ENCODE measurements at places on chromosomes 5 and 9.

DNA sequence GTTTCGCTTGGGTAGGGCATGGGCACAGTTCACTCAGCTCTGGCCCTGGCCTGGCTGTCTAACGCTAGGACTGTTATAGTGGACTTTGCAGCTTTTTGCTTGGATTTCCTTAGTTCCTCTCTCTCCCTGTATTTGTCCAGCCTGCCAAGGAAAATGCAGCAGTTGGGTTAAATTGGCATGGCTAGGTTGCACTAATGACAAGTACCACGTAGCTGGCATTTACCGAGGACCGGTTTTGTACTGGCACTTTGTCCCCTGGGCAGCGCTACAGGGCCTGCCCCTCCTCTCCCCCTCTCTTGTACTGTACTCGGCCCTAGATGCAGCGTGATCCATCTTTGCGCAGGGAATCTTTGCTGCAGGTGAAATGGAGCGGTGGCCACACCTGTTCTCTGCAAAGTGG lies 2.4 kb downstream of the WDR5 start:
- no peak for DNase-seq

DNA sequence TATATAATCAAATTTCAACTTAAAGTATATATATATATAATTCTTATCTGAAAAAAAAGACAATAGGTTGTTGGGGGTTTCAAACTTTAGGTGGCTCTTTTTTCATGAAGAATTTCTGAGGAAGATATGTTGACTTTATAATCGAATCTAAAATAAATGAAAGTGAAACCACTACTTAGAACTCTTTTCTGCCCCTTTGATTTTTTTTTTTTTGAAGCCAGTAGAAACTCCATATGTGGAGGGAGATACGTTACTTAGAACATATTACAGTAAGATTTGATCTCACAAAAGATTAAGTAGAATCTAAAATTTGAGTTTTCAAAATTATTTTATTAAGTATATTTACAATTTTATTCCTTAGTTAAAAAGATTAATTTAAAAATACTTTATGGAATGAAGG lies 96.9 kb downstream of the ATG10 start:
- no peak for DNase-seq

DNA sequence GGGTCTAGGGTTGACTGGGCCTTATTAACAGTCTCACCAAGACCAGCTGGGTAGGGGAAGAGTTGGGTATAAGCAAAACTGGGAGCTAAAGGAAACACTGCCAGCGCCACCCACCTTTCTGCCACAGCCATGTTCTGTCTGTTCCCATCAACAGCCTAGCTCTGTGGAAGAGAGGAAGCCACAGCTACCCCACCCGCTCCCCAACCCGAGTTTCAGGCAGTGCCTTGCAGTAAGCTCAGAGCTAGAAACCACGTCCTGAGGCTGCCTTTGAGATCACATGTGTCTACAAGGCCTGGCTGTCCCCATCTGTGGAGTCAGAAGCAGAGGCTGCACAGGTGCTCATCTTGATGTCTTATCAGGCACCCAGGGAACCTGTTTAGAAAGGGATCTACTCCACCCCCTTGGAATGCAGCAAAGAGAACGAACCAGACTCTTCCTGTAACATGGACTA lies 15.3 kb downstream of the HNRNPH1 start:
- no peak for DNase-seq

DNA sequence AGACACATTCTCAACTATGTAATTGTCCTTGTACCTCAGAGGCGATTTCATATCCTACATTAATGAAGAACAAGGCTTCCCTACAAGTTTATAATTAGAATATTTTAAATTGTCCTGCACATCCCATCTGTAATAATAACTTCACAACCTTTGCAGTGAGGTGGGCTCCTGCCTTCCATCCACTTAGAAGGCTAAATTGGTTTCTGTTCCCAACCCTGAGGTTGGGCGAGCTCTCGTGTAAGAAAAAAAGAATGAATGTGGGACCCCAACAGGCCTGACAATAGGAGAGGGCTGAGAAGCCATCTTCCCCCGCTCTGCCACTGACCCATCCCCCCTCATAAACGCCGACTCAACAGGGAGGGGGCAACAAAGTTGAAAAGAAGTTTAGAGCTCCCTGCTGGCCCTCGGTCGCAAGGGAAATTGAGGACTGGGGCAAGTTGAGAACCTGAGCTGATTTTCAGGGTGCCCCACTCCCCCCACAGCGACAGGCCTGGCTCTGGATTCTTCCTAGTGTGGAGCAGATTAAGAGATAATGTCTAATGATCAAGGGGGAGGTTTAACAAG lies 9.4 kb downstream of the BARHL1 start:
- DNase-seq = no peak

DNA sequence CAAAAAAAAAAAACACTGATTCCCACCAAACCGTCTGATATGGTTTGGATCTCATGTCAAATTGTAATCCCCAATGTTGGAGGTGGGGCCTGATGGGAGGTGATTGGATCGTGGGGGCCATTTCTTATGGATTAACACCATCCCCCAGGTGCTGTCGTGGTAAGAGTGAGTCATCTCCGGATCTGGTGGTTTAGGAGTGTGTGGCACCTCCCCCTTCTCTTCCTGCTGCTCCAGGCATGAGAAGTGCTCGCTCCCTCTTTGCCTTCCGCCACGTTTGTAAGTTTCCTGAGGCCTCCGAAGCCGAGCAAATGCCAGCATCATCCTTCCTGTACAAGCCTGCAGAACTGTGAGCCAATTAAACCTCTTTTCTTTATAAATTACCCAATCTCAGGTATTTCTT lies 45.2 kb downstream of the HSD17B3 start:
- DNase-seq = no peak

GRCh38 chr5:136028090-136028489 lies 698 bp upstream of the TGFBI start:
- no peak for DNase-seq

DNA sequence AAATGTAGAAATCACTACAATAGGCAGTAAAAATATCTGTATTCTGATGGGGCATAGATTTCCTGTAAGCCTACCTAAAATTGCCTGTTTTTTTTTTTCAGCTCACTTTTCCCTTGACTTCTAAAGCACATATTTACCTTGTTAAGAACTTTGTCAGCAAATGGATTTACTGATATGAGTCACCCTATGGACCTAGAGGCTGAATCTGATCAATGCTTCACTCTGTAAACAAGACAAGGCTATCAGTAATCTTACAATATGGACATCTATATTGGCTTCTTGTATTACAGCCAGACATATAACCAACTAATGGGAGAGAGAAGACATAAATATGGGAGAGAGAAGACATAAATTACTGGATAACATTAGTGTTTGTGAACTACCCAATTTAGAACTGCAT lies 792.7 kb upstream of the CHD1 start:
- DNase-seq = no peak

DNA sequence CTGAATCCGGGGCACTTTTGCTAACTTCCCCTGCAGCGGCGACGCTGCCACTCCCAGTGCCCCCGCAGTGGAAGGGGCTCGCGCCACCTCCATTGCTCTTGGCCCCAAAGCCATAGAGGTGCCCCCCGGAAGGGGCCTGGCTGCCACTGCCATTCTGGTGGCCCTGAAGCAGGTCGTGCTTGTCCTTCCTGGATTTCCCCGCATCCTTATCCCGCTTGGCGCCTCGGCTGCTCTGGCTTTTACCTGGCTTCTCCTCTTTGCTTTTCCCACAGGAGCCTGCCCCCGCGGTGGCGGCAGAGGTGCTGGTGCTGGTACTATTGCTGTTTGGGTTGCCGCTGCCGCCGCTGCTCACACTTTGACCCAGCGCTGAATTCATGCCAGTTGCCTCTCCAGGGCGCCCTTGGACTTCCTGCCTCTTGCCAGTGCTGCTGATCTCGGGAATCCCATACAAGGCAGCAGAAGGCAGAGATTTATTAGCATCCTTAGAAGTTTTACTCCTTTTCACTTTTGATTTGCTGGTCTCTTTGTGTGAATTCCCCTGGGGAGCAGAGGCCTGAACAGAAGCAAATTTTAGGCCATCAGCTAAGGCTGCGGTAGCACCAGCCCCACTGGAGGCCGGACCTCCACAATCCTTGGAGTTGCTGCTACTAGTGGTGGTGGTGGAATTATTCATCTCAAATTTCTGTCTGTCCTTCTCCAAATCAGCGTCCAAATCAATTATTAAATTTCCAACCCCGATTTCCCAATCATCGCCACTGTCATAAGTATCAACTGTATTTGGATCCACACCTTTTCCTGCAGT lies 2.1 kb downstream of the ZNF608 start:
- no peak for DNase-seq

DNA sequence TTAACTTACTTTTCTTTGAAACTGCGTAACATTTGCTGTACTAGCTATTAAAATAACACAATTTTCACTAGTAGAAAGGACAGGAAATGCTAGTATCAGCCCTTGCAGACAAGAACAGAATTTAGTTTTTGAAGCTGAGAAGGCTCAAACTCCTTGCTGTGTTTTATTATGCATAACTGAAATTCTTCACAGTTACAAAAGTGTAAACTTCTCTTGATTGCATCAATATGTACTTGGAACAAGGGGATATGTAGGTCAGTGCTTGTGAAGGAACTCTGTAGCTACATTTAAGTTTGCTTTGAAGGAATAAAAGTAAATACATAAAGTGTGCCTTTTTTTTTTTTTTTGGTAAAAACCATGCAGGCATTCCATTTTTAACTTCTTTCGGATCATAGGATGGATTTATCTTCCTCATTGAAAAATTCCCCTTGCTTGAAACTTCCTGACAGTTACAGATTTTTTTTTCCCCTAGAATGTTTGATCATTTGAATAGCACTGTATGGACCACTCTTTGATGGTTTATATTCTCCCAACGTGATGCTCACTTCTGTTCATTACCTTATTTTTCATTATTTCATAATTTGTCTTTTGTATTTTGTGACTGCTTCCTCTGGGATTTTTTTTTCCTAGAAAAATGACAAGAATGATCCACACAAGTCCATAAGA lies 94.9 kb upstream of the DAB2 start:
- no peak for DNase-seq

GRCh38 chr5:14714706-14715105 lies 50.2 kb downstream of the OTULIN start:
- DNase-seq = no peak

- no peak for DNase-seq
These were observed 88.5 kb downstream of the SNX24 start for GRCh38 chr5:122933956-122934355.

Data from stromal cell of bone marrow (primary cell).